ENCODE measurements at places on chromosomes 1 and 21. TPM values are rescaled to one million over a fixed set of nuclear protein-coding genes. Genes with fewer than 3 reads are reported as not detected.

DNA sequence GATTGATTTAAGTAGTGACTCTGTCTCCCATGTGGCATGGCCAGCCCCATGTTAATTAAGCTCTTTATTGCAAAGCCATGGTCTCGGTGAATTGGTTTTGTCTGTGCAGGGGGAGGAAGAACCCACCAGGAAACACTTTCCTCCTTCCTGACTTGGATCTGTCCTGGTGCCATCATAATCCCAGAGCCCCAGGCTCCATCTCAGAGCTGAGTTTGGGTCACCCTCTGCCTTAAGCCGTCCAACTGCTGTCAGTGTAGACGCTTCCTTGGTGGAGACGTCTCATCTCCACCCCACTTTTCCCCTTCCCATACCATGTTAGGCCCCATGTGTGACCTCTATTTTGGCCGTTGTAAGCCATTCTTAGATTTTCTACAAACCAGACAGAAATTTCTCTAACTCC is 36.0 kb upstream of the COL6A2 start:
- DNase-seq, result no peak

DNA sequence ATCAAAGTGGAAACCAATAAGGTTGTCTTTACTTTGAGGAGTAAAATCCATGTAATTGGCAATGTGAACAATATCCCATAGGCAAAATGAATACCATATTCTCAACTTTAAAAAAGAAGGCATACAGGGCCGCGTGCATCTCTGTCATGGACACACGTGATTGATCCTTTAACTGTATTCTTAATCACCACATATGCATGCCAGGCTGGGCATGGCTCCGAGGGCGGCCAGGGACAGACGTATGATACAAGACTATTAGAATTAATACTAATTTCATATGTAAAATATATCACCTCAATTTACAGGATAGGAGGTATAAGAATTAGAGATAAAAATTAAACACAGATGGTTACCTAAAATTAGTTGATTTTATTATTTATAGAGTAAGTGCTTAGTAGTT is 11.2 kb downstream of the RGS21 start:
- DNase-seq, result no peak

GRCh38 chr1:84780000-84780716 is 89.9 kb upstream of the SSX2IP start:
- no peak for DNase-seq

DNA sequence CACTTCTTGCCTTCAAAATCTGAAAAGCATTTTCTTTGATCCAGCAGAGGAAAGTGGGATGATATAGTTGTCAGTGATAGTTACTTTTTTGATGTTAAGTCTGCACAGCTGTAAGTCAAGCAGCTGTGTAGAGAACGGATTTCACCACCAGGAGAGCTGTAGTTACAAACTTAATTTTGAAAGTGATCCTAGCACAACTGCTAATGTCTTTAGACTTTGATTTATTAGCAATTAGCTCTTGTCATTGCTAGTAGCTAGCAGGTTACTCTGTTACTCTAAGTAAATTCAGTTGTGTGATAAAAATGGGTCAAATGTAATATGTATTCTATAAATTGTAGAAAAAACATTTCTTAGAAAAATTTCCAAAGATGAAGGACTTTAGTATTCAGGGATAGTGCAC is 46.0 kb downstream of the ALG6 start:
- no peak for DNase-seq

Gene DNAJC16
- total RNA-seq, result 10.2 TPM

DNA sequence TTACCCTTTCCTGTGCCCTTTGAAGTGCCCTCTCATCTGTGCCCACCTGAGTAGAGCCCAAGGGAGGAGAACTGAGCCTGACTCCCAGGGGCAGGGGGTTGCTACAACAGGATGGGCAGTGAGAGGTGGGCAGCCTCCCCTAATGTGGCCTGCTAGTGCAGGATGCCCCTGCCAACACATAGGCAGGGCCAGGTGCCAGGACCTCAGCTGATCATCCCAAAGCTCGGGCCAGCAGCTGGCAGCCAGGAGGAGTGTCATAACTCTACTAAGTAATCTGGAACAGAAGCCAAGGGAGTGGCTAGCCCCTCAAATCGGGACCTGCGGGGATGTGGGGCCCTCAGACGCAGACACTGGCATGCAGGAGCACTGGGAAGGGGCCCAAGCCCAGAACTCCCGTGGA is 208.8 kb upstream of the RAB4A start:
- DNase-seq, result no peak

DNA sequence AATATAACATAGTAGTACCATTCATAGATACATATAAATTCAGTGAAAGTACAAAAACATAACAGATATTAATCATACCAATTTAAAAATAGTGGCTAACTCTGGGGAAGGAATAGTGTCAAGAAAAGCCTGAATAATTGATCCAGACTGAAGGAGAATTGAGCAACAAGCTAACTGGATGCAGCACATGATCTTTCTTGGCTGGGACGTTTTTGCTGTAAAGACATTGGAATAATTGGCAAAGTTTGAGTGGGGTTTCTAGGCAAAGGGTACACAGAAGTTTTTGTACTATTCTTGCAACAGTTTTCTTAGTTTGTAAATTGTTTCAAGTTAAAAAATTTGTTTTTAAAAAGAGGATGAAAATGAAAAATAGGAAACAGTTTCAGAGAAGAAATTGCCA is 2.6 kb upstream of the SH3GLB1 start:
- no peak for DNase-seq

Gene BARHL2
- not detected for total RNA-seq

Gene LCE1E
- not detected for total RNA-seq
